Stimulated activated CD4-positive, alpha-beta T cell treated with anti-CD3 and anti-CD28 coated beads, TNF-alpha, amount 100 ng/mL, for 1 hour (primary cell): ENCODE measurements at places on chromosomes 6 and 20.

DNA sequence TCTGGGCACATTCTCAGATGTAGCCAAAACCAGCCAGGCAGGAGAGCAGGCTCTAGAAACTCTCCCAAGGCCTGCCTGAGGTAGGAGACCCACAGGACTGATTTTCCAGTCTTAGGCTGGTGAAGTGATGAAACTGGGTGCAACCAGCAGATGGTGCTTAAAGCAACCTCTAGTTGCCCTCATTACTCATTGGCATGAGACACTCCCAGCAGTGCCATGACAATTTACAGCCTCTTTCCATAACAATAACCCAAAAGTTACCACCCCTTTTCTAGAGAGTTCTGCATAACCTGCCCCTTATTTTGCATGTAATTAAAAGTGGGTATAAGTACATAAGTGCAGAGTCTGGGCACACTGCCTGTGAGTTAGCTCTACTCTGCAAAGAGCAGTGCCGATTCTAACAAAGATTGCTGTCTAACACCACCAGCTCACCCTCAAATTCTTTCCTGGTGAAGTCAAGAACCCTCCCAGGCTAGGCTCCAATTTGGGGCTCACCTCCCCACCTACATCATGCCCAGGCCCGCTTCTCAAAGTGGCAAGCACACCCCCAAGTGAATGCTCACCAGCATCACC lies 14.4 kb upstream of the GPR6 start:
- DNase-seq: no peak

DNA sequence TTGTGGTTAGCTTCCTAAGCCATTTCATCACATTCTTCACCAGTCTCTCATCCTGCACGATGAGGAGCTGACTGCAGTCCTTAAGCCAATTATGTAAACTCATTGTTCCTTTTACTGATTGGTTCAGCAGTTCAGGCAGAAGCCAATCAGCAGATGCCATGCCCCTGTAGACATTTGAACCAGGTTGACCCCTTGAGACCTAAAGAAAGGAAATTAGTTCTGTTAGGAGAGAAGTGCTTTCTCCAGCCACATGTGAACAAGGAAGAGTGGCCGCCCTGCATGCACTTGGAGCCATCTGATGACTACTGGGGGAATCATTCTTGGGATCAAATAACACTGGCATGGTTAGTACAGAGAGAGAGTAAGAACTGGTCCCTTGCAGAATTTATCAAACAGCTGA lies 535.2 kb upstream of the ID4 start:
- DNase-seq: no peak

GRCh38 chr6:21885111-21885510 lies 291.6 kb downstream of the SOX4 start:
- no peak for DNase-seq

DNA sequence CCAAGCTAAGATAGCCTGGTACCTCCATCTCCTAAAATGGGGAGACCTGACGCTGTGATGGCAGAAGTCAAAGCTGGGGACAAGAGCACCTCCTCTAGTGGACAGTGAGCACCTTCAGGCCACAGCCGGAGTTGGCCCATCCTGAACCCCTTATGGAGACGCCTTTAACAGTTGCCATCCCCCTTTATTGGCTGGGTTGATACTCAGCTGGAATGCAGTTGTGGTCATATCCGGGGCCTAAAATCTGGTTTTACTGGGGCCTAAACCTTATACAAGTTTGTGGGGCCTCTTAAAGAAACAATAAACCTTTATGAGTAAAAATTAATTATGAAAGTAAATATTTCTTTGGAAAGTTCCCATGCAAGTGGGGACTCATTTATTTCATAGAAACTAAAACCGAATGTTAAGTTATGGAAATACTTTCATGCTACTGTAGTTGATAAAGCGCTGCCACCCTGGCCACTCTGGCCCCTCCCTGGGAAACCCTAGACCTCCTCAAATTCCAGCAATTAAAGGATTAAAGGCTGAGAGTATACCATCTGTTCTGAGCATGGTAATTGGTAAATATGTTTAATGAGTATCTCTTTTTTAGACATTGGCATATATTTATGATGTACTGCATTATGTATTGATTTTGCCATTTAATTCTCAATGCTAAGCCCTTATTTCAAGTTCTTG lies 95.1 kb upstream of the SASH1 start:
- no peak for DNase-seq

GRCh38 chr6:41785254-41785653 lies 2.2 kb upstream of the TOMM6 start:
- no peak for DNase-seq

GRCh38 chr20:12019715-12020114 lies 102.0 kb downstream of the BTBD3 start:
- DNase-seq: no peak

DNA sequence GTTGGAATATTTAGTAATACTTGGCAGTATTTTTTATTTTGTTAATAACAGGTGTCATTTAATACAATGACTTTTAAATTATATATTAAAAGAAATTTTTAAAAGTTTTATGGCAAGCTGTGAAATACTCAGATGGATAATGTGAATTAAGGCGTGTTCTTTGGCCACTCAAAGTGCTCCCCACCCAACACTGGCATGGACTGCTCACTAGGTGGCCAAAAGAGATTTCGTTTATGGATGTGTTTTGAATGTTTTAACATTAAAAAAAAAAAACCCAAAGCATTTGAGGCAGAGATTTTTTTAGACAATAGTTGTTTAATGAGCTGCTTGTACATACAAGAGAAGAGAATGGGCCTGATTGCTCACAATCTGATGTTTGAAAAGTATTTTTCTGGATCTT lies 86.5 kb downstream of the QKI start:
- no peak for DNase-seq

DNA sequence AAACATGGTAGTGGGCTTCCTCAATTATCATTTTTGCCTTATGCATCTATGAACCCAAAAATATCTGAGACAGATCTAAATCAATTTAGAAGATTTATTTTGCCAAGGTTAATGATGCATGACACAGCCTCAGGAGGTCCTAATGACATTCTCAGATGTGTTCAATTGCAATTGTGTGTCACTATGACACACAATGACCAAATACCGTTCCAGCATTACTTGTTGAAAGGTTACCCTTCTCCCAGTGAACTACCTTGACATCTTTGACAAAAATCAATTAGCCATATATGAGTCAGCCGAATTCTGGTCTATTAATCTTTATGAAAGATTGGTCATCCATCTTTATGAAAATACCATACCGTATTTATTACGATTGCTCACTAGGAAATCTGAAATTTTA lies 592.5 kb upstream of the GJE1 start:
- DNase-seq: no peak

GRCh38 chr6:39527792-39528564 lies 197.2 kb downstream of the KIF6 start:
- no peak for DNase-seq

- no peak for DNase-seq
Measured at GRCh38 chr6:140230282-140230681, 855.8 kb upstream of the CITED2 start.

- no peak for DNase-seq
Measured at GRCh38 chr6:3836566-3836965, 12.6 kb upstream of the FAM50B start.

GRCh38 chr20:37526839-37527637 lies 638 bp downstream of the BLCAP start:
- no peak for DNase-seq
